T-helper 1 cell (primary cell): ENCODE measurements at places on chromosomes 6 and 20.

DNA sequence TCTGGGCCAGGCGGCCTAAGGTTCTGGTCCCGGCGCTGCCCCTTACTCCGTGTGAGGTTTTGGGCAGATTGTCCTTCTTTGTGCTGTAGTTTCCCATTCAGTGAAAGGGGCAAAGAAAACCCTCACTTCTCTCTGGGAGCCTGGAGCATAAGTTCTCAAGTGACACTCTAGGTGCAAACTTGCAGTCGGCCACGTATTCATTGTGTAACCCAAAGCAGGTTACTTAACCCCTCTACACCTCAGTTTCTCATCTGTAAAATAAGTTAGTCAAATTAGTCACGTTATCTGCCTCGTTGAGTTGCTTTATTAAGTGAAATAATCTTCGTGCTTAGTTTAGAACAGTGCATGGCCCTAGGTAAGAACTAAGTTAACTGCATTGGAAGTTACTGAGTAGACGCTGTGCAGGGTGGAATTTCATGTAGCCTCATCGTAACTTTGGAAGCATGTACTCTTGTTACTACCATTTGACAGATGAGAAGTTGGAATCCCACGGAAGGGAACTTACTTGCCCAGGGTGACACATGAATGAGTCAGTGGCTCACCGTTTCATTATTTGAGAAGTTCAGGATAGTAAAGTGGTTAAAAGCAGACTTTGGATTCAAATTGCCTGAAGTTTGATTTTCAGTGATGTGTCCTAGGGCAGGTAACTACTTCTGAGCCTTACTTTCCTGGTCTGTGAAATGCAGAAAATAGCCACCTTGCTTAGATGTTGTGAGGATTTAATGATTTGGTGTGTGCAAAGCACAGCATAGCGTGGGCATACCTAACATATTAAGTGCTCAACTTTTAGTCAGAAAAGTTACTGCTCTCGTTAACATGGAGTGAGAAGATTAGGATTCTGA is 556 bp upstream of the MROH8 start:
- no peak for DNase-seq

DNA sequence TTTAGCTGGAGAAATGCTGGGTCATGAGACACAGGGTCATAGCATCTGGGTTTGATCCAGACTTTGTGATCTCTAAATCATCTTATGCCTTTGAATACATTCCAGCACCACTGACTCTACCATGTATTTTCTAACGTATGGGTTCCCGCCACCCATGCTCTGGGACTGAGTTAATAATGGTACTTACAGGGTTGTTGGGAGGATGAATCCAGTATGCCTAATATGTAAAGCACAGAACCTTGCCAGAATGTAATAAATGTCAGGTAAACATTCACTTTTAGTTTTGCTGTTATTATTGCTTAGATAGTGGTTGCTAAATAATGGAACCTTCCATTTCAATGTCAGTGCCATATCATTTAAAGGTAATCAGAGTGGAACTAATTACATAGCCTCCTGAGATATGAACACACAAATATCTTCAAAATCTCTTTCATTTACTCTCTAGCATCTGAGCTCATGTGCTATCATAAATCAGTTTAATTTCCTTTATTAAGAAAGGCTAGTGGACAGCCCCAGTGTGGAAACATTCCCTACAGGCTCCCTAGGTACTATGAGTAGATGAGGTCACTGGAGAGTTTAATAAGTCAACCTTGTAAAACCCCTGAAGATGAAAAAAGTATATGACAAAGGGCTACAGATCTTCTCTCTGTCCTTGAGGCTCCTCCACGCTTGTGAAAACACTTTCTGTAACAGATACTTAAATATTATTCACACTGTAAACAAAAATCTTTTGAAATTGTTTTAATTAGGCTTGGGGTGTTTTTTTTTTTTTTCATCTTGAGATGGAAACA is 226.6 kb downstream of the ALDH8A1 start:
- no peak for DNase-seq

DNA sequence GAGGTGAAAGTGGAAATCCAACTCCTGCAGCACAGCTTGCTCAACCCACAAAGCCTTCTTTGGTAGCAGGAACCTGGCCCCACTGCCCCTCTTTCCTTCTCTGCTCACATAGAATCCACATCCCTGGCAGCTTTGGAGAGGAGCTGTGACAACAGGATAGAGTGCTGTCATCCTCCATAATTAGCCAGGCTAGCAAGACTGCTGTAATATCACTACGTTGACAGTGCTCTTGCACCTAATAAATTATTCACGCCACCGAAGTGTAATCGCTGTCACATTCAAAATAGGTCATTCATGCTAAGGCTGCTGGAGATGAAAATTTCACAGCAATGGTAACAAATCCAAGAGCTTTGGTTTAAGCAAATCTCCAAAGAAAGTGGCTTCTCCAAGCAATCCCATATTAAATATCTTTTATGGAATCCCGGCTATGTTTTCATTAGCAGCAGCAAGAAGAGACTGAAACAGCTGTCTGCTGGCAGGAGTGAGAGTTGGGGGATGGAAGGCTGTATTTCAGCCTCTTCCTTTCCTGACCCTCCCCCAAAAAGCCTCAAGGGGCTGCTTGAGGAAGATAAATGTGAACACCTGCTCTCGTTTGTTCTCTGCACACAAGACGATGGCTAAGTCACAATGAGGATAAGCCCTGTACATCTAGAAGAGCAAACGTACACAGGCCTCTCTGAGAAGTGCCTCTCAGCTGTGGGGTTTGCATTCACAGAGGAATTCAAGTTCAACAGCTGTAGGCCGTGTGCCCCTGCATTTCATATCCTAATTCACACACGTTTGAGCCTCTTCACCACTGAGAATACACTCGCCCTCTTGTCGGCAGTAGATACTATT is 16.5 kb downstream of the RIPOR2 start:
- no peak for DNase-seq

DNA sequence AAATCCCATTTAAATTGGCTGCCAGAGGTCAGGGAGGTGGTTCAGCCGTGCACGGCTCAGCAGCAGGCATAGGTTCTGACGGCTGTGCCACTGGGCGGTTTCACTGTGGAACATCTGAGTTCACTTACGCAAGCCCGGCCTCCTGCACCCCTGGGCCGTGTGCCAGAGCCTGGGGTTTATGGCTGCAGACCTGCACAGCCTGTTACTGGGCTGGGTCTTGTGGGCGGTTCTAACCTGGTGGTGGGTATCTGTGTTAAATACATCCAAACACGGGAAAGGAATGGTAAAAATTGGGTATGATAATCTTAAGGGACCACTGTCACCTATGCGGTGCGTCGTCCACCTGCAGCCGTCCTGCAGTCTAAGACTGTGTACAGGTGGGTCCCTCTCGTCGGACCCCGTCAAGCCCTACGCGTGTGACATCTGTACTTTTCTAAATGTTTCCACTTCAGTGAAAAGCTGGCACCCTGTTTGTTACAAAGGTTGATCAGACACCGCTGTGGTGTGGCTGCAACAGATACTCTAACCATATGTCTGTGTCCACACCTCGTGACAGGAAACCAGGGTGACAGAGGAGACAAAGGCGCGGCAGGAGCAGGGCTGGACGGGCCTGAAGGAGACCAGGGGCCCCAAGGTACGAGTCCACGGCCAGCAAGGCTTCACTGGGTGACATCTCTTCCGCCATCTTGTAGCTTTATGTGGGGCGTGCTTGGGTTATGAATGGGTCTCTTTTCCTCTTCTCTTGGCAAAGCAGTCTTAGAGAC is 21.5 kb downstream of the COL9A3 start:
- no peak for DNase-seq

DNA sequence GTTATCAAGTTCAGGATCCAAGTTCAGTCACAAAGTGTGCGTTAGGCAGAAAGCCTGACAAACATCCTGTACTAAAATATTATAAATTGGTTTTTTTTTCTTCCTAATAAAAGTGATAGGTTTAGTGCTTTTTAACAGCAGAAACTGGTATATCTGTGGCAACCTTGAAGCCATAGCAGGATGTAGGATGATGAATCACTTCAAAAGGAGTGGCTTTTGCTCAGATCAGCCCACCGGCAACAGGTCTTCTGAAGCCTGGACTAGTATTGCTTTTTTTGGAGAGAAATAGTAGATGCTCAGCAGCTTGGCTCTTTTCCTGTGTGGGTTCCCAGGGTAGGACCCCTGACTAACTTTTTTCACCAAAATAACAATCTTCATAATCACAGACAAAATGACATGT is 190.8 kb downstream of the EPM2A start:
- DNase-seq: no peak

- DNase-seq: no peak
Observed at GRCh38 chr6:44668976-44669934, 281.7 kb downstream of the CDC5L start.

DNA sequence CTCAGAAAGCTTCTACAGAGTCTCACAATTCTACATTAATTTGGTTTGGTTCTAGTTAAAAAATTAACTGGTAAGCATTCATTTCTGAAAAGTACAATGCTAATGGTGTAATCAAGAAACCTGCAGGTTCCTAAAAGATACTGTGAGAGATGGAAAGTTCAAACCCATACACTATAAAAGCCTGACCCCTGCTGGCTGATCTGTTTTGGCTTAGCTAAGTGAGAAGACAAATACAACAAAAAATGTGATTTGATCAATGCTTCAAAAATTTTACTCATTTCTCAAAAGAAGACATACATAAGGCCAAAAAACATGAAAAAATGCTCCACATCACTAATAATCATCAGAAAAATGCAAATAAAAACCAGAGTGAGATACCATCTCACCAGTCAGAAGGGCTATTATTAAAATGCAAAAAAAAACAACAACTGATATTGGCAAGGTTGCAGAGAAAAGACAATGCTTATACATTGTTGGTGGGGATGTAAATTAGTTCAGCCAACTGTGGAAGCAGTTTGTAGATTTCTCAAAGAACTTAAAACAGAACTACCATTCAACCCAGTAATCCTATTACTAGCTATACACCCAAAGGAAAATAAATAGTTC is 102.8 kb downstream of the MOXD1 start:
- no peak for DNase-seq

- no peak for DNase-seq
Observed at GRCh38 chr6:44037847-44038542, 89.3 kb downstream of the MRPL14 start.

DNA sequence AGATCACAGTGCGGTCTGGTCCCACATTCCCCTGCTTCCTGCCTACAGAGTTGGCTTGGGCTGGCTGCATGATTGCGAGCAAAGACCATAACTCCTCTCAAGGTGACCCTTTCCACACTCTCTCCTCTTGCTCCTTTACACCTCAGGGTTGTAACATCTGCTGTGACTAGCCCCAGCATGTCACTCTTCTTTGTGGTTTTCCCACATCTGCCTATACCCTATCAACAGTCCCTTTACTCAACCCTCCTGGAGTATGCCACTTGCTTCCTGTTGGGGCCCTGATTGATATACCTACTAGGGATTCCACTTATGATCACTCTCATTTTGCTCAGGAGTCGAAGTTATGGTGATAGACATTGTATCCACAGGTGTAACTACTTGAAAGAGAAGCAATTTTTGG is 58.9 kb upstream of the SGK1 start:
- no peak for DNase-seq

DNA sequence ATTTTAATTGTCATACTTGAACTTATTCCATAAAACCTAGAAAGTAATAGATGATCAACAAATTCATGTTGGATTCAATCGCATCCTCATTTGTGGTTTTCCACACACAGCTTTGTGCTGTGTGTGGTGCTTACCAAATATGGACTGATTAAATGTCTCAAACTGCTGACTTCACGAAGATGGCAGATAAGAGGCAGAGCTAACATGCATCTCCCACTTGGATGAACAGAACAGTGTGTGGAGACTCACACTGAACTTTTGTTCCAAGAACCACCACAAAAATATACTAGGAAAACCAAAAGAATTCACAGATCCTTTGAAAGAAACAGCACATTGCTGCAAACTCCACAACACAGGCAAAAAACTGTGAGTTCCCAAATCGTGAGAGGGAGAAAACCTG is 603.7 kb downstream of the TENT5A start:
- no peak for DNase-seq

DNA sequence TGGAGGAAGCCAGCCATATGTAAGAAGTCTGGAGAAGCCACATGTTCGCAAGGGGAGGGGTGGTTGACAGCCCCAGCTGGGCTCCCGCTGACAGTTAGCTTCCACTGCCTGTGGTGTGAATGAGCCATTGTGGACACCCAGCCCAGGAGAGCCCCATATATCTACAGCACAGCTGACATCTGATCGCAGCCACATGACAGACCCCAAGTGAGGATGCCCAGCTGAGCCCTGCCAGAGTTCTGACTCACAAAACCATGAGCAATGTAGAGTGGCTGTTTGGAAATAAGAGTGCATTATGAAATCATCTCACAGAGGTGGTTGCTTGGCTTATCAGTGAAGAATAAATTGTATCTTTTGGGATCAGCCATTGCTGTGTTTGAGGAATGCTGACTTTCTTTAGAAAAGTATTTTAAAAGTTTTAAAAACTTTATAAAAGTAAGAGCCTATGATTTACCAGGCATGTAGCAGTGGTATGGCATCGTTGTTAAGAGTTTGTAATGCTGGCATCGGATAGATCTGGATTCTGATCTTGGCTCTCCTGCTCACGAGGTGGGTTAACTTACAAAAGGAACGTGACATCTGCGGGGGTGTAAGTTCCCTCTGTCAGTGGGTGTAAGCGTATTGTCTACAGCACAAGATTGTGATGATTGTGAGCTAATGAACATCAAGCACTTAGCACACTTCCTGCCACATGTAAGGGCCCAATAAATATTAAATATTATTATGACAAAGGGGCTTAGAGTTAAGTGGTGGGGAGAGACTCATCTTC is 24.1 kb downstream of the CFAP61 start:
- DNase-seq: no peak

DNA sequence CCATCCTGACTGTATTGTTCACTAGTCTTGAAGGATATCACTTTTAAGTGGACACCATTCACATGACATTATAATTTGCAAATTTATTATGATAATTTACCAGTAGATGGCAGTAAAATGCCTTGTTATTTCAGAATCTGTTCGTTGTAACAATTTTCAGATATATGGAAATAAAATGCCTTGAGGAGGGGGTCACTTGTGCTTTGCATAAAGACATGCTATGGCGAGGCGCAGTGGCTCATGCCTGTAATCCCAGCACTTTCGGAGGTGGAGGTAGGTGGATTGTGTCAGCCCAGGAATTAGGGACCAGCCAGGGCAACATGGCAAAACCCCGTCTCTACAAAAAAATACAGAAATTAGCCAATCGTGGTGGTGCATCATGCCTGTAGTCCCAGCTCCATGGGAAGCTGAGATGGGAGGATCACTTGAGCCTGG is 9.0 kb upstream of the NCOA6 start:
- DNase-seq: no peak

GRCh38 chr6:84775751-84776150 is 11.4 kb upstream of the TBX18 start:
- DNase-seq: no peak

- no peak for DNase-seq
Observed at GRCh38 chr6:145813285-145814034, 1.1 kb downstream of the FBXO30 start.
